ENCODE measurements at places on chromosomes 1 and 21.

DNA sequence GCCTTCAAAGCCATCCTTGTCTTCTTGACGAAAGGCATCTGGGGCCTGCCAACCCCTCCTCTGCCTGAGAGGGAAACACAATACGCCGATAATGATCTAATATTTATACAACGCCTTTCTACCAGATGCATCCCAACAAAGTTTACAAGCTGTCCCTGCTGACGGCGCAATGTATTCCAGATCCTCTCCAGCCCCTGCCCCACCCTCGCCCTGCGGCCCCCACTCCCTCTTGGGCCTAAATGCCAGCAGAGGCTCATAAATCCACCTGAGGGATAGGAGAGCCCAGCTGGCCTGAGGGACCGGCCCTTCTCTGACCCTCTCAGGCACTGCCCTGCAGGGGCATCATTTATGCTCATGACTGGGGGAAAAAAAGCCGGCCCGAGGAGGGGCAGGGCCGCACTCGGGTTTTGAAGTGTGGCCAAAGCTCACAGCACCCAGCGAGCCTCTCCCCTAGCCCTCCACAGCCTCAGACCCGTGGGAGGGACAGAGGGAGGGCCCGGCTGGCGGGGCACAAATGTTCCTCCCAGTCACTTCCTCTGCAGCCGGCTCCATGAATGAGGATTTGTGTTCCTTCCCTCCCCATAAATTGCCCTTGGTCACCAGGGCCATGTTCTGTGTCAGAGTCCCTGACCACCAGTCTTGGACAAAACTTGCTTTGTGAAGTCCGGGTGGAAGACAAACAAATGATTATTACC lies 140.3 kb downstream of the FOXD2 start:
- no peak for DNase-seq

DNA sequence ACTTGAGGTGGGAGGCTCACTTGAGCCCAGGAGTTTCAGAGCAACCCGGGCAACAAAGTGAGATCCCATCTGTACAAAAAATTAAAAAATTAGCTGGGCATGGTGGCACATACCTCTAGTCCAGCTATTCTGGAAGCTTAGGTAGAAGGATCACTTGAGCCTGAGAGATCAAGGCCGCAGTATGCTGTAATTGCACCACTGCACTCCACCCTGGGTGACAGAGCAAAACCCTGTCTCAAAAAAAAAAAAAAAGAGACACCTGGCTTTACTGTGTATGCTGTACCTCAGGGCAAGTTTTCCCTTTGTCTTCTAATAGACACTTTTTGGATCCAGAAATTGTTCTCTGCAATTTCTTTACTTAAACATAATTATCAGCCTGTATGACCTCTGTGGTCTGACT lies 23.1 kb upstream of the RCC1 start:
- DNase-seq, result no peak

DNA sequence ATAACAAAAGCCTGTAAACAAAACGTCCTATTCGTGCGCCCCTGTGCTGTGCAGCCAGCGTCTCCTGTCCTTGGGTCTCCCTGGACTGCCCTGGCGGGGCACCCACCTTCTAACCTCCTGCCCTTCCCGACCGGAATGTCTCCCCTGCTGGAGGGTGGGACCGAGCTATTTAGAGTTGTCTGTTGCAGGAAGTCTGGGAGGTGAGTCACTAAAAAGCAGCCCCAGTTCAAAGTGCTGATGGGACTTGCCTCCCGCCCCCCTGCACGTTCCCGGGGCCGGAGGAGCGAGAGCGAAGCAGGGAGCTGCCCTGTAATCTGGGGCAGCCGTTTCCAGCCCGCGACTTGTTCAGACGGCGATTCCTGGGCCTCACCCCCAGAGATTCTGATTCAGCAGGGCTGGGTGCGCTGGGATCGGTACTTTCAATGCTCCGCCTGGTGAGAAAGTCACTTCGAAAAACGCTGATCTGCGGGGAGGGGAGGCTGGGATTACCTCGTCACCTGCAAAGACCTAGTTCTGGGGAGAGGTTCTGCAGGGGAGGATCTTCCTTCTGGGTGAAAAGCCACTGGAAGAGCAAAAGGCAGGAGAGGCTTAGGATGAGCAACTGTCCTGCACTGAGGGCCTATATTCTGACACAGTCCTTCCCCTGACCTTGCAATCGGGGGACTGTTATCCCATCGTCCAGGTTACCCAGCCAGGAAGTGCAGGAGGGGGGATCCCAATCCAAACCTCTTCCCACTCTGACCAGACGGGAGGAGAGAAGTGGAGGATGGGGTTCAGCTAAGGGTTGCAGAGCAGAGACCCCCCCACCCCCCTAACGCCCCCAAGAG lies 1.2 kb upstream of the DHRS3 start:
- DNase-seq, result peak; percentile 91

GRCh38 chr1:181134543-181135436 lies 46.3 kb downstream of the IER5 start:
- DNase-seq, result peak; percentile 77

DNA sequence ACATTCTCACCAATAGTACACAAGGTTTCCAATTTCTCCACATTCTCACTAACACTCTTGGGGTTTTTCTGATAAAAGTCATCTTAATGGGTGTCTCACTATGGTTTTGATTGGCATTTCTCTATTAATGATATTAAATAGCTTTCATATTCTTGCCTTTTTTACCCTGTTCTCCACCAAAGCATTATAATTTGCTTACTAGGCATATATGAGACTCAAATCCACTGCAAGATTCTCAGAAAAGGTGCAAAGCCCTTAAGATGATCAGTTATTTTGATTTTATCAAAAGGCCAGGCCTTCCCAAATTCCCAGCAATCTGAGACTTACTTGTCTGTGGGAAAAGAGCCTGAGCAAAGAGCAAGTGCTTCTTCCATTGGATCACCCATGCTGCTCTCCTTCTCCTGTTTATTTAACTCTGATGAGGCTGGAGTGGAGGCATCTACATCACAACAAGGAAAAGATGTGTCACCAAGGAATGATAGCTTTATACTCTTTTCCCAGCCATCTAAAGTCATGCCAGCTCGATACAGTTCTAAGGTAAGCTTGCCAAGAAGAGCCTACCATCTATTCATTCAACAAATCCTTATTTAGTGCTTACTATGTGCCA lies 24.6 kb downstream of the CLSPN start:
- no peak for DNase-seq

GRCh38 chr1:64502083-64502482 lies 32.2 kb downstream of the CACHD1 start:
- DNase-seq, result no peak

DNA sequence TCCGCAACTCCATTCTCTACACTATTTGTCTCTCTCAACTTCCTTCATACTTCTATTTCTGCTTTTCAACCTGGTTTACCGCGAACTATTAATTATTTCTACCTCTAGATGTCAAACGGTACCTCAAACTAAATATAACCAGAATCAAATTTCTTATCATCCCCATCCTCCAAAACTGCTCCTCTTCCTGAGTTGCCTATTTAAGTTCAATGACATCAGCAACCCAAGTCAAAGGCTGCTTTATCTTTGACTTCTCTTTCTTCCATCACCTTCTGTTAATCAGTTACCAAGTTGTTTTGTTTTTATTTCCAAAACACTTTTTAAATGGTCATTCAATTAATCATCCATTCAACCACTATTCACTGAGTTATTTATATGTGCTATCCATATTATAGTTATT lies 171.9 kb downstream of the COL24A1 start:
- DNase-seq, result no peak

- DNase-seq, result no peak
Observed at GRCh38 chr1:96845464-96845863, 123.9 kb downstream of the PTBP2 start.

GRCh38 chr1:102640872-102641271 lies 467.4 kb downstream of the COL11A1 start:
- DNase-seq, result peak; percentile 1

DNA sequence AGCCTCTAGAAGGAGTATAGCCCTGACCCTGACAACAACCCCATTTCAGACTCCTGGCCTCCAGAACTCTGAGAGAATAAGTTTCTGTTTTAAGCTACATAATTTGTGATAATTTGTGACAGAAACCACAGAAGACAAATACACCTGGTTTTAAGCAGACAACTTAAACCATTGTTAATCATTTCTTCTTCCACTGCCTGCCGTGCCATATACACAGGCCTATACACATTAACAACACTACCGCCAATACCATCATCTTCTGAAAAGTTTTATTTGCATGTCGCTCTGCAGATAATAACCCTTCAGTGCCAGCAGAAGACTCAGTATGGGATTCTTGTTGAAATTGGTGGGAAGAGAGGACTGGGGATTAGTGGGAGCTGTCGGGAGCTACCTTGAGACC lies 39.9 kb upstream of the KRTAP19-8 start:
- no peak for DNase-seq

- peak; percentile 18 for DNase-seq
Observed at GRCh38 chr1:40876891-40877290, 14.7 kb upstream of the CITED4 start.

- DNase-seq, result no peak
Observed at GRCh38 chr21:30518876-30519275, 16.9 kb upstream of the KRTAP19-5 start.

- DNase-seq, result no peak
Observed at GRCh38 chr1:231338270-231339128, at the start of gene SPRTN. TSS of gene SPRTN (plus strand) at chr1:231338293. CDS start at chr1:231338384, 91 bp downstream.

DNA sequence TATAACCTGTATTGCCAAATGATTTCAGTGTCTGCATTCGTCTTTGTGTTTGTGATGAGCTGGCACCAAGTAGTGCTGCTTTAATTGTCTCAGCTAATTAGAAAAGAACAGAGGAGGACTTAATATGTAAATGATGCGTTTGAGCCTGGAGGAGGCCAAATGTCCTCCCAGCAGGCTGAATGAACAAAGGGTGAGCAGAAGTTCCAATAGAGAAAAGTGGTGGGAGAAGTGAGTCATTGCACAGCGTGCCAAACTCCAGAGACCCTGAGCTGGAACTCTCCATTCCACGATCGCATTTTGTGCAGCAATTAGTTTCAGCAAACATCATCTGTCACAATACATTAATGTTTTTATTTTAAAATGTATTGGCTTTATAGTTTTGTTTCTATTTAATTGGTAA lies 17.9 kb downstream of the ETV3L start:
- DNase-seq, result no peak

GRCh38 chr1:150115121-150115520 lies 34.6 kb upstream of the PLEKHO1 start:
- no peak for DNase-seq

DNA sequence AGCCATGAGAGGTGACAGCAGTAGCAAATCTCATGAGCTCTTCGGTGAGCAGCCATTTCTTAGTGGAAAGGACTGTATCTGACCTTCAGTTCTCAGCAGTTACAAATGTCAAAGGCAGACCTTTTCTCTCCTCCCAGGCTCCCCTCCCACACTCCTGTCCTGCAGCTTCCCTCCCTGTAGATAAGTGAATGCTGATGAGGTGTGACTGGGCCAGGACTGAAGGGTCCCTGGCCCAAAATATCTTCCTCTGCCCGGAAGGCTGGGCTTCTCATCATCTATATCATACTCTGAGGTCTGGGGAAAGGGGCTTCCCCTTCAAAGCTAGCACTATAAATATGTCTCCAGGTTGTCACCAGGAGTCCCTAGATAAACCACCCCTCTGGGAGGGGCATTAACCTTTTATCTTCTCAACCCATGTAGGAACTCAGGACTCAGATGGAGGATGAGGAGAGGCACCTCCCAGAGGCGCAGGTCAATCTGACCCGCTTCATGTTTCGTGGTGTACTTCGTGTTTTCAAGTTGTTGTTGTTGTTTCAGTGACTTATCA lies 3.6 kb upstream of the ADAMTSL4 start:
- no peak for DNase-seq

DNA sequence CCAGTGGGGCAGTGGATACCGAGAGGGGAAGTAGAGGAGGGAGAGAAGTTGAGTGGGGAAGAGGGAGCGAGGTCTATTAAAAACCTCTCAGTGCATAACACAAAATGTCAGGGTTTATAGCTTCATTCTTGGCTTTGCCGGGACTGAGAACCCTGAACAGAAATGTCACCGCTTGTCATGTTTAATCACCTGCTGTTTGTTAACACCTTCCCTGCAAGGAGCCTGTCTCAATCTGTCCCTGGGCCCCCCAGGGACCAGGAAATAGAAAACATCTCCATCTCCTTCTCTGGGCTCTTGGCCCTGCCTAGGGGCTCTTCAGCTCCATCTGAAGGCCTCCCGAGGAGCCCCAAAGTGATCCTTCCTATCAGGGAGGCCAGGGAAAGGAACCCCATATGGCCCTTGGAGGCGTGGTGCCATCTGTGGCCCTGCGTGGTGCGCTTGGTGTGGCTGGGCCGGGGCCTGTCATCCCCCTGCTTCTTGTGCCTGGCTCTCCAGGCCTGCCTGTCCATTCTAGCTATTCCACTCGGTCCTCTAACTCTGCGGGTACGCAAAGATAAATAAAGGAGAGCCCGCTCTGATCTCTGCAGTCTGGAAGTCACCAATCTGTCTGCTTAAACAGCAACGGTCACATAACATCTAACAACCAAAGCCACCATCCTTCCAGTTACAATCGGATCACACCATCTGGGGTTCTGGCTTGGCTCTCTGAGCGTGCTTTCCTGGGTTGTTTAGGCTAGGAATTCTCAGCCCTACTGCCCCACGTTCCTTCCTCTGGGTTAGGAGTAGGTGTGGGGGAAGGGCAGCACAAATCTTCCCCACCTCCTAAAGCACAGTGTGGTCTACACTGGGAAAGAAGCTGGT lies 113.8 kb downstream of the CASZ1 start:
- DNase-seq, result no peak

GRCh38 chr1:111453706-111454105 lies 4.4 kb downstream of the ATP5PB start:
- no peak for DNase-seq

- DNase-seq, result no peak
Observed at GRCh38 chr1:61981870-61982660, 212.6 kb upstream of the L1TD1 start.

DNA sequence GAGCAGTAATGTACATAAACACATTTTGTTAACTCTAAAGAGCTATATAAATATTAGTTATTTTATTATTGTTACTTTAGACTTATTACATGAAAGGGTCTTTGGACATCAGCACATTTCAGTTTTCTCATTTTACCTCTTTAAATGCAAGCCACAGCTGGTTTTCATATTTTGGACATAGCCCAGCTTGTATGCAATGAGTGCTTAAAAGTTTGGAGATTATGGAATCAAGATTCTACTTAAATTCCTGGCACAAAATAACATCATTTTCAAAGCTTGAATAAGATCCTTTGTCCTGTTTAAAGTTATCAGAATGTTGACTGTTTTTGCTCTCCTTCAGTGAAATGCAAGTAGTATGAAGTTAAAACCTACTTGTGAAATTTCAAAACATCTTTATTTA lies 15.5 kb upstream of the LEPR start:
- no peak for DNase-seq

GRCh38 chr1:233183226-233184020 lies 112.1 kb downstream of the PCNX2 start:
- DNase-seq, result peak; percentile 46

DNA sequence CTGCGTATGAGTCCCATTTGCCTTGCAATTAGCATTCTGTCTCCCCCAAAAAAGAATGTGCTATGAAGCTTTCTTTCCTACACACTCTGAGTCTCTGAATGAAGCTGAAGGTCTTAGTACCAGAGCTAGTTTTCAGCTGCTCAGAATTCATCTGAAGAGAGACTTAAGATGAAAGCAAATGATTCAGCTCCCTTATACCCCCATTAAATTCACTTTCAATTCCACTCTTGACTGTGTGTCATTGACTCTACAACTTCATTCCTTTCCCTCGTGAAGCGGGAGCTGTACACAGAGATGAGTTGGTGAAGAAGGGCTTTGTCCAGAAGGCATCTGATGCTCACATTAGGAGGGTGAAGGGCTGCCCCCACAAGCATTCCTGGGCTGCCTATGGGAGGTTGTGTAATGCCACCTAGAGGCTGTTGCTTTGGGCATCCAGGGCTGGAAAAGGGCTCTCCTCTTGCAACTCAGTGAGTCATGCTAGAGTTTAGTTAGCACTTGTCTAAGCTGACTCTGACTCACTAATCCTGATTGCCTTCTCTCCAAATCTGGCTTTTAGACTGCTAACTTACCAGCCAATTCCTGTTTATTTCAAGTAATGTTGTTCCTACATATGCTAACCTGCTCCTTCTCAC lies 1.8 kb downstream of the SPRR1B start:
- peak; percentile 26 for DNase-seq
